GM04504 (cell line): ENCODE measurements at places on chromosomes 11 and 22.

DNA sequence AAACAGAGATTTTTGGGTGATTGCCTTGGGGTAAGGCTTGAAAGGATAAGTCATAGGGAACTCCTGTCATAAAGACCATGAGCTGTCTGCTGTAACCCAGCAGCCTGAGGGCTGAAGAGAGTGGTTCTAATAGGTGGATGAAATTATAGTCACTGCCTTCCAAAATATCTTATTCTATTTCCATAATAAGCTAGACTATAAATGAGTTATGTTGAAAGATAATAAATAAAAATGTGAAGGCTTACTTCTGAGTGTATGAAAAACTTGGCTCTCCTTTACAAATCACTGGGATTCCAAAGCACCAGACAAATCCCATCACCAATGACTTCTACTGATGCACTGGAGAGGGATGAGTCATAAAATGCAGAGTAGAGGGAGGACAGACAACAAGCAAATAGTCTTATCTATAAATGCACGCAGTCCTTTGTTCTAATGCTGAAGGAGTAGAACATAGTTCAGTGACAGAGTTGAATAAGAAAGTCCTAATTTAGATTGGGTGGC, 775.0 kb upstream of the LRRC4C start:
- peak; percentile 86 for DNase-seq

GRCh38 chr22:20510811-20511577, 3.6 kb downstream of the MED15 start:
- no peak for DNase-seq

- peak; percentile 49 for DNase-seq
These were observed 87.2 kb downstream of the KCNC1 start for GRCh38 chr11:17821648-17822400.

DNA sequence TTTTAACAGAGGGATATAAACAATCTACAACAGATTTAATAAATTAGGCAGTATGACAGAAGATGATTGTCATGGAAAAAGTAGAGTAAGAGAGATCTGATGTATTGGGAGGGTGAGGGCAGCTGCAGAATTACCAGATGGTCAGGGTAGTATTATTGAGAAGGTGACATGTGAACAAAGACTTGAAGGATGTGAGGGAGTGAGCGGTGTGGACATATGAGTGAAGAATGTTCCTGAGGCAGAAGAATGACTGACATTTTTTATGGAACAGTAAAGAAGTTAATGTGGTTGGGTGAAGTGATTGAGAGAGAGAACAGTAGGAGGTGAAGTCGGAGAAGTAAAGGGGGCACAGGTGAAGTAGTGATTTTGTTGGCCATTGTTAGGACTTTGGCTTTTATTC, 42.4 kb upstream of the HIPK3 start:
- DNase-seq = no peak

GRCh38 chr22:17491090-17491640, 72.1 kb upstream of the SLC25A18 start:
- DNase-seq = no peak

DNA sequence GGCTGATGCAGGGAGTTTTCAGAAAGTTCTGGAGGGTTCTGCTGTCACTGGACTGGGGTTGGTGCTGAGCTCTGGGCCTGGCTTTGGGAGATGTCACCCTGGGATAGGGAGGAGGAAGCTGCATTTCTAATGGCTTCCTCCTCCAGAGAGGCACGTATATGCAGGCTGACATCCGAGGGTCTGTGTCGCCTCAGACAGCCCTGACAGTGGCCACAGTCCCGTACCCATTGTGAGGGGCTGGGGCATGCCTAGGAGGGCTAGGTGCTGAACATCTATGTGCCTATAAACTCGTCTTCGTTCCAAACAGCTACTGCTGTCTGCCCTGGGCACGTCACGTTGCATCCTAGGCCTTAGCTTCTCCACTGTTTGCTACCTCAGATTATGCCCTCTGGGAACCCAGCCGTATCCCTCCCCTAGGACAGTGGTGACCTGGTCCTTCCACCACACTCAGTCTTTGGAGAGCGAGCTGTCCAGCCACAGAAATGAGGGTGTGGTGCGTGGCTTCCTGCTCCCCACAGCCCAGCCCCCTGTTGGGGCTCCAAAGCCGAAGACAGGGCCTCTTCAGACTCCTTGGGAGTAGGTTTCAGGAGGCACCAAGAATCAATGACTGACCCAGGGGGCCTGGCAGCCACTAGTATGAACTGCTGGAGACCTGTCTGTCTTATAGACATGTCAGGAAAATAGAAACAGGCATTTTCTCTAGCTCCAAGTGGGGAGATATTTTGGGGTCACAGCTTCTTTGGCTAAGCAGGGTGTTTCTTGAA, 26.4 kb downstream of the ADAMTS15 start:
- DNase-seq = no peak

DNA sequence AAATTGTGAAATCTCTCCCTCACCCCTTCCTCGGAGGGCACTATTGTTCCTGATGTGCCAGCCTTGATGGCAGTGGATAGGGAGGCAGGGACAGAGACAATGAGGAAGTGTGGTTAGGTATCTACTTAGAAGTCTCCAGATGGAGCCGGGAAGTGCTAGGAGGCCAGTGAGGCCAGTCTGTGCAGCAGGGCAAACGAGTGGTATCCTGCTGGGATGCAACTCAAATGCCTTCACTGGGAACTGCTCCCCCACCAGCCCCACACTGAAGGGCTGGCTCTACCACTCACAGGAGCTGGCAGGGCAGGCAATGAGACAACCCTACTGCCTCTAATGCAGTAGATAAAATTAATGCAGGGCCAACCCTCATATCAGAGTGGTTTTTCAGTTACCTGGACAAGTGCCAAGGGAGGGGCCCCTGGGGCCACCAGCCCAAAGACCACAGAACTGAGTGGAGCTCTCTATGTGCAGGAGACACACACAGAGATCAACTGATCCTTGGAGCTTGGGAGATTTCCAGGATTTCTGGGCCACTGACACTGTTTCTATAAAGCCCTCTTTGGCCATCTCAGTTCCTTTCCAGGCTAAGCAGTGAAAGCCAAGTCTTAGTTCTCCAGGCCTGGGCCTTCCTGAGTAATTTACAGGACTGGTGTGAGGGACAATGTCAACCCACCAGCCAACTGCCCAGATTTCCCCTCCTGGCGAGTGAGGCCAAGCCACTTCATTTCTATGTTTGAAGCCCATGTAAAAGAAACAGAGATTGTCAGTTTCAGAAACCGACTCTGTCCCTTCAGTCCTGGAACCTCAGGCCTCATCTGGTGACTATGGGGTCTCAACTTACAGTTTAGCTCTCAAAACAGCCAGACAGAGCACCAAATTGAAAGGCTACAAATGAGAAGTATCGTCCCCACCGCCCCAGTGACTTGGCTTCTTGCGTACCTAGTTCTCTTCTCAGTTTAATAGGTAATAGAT, 4.1 kb downstream of the MIF start:
- DNase-seq = no peak

DNA sequence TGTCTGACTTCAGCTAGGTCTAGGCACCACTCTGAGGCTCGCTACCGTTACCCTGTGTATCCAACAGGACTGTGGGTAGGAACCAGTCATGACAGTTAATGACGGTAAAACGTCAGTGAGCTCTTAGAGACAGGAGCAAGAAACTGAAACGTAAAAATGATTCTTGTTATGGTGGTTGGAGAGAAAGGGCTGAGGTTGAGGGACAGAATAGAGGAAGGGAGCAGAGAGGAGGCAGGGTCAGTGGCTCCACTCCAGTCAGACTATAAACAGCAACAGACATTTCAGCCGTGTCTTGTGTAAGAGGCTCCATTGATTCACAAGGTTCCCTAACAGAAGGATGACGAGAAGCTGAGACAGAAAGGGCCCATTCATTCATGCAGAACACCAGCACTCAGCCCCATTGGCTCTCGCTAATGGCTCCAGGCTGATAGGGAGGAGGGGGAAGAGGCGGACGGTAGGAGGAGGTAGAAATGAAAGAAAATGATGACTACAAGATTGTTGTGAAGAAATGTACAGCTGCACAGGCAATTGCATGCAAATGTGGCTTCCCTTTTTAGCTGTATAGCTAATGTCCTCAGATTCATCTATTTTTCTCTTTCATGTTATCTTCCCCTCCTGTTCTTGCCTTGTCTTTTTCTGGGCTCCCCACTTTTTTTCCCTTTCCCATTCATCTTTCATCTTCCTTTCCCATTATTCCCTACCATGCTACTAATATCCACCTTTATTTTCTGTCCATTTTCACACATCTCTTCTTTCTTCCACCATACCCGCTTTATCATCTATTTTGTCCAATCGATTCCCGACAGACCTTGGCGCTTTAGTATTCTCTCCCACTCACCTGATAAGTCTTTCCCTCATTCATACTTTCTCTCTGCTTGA, 34.3 kb downstream of the ETS1 start:
- no peak for DNase-seq

DNA sequence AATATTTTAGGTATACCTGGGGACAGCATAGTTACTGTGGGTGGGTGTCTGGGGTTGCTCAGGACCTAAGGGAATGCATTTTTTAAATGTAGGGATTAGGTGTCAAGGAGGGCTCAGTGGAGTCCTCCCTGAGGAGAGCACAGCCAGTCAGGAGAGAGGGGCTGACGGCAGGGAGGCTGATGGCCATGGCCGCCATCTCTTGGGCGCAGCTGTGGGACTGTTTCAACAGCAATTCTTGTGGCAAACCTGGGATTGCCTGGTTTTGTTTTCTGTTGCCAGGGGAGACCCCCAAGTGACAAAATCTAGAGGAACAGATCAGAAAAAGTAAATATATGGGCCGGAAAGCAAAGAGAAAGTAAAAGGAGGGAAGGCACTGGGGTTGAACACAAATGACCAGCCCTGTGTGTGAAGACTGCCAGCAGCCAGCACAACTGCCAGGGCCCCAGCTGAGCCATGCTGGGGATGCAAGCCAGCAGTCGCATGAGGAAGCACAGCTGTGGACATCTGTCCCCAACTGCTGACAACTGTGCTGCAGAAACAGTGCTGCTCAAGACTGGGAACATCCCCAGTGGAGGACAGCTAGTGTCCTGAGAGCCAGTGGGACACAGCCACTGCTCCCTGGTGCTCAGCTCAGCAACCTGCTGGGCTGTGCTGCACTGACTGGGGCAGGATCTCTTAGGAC, 10.5 kb downstream of the MIF start:
- no peak for DNase-seq

GRCh38 chr11:30786256-30787110, 200.3 kb upstream of the MPPED2 start:
- peak; percentile 9 for DNase-seq

DNA sequence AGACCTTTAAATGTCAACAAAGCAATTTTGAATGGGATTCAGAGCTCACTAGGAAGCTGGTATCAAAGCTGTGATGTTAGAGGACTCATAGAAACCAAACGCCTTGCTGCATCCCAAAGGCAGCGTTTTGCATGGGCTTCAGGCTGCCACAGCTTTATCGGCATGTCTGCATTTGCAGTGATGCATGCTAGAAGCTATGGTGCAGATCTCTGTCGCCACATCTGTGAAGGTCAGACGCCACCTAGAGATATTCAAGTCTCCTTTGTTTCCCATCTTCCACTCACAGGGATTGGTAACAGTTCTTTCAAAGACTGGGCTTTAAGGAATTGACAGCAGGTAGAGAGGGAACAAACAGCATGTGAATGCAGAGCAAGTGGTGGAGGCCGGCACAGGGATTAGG, 47.8 kb downstream of the NTM start:
- DNase-seq = no peak

- no peak for DNase-seq
These were observed 86.5 kb downstream of the FAM76B start for GRCh38 chr11:95703049-95703448.

DNA sequence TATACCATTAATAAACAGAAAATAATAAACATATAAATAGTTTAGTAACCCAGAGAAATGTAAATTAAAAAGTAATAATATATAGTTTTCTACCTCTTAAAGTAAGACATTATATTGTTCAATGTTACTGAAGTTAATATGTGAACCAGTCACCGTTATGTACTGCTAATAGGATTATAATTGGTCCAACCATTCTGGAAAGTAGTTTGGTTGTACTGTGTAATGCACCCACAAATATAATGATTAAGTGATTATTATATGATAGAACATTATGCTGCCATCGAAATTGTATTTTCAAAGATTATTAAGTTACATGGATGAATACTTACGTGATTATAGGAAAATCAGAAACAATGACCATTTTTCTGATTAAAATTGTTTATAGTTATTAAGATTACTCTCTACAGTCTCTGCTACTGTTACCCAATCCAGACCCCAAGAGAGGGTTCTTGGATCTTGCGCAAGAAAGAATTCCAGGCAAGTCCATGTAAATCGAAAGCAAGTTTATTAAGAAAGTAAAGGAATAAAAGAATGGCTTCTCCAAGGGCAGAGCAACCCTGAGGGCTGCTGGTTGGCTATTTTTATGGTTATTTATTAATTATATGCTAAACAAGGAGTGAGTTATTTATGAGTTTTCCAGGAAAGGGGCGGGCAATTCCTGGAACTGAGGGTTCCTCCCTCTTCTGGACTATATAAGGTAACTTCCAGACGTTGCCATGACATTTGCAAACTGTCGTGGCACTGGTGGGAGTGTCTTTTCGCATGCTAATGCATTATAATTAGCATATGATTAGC, 50.1 kb downstream of the ACER3 start:
- DNase-seq = no peak

DNA sequence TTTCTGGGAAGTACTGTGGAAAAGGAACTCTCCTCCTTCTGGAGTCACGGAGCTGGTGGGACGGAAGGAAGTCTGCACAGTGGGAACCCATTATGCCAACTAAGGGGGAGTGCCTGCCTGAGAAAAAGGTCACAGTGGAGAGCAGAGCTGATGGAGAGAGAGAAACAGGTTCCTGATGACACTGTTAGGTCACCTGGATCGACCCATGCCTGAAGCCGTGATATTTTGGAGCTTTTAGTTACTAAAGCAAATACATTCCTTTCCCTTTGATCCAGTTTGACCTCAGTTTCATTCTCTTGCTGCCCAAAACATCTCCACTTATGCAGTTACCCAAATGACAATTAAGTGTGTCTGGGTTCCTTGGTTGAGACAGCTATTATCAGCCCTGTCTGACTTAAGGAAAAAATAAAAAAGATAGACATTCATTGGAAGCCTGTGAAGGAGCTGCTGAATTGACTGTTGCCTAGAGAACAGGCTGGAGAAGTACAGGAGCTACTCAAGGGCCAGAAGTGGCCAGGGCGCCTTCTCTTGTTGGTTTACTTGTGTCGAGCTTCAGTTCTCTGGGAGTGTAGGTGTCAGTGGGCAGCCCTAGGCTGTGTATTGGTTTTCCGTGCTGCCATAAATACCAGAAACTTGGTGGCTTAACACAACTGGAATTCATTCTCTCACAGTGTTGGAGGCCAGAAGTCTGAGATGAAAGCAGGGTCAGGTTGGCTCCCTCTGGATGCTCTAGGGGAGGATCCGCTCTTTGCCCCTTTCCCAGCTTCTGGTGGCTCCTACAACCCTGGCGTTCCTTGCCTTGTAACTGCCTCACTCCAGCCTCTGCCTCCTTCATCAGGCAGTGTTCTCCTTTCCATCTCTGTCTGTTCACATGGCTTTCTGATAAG, 13.6 kb downstream of the MRGPRD start:
- DNase-seq = no peak
